ENCODE measurements at places on chromosomes 1 and 21.

GRCh38 chr1:100604372-100604771 lies 66.4 kb downstream of the GPR88 start:
- DNase-seq: no peak

DNA sequence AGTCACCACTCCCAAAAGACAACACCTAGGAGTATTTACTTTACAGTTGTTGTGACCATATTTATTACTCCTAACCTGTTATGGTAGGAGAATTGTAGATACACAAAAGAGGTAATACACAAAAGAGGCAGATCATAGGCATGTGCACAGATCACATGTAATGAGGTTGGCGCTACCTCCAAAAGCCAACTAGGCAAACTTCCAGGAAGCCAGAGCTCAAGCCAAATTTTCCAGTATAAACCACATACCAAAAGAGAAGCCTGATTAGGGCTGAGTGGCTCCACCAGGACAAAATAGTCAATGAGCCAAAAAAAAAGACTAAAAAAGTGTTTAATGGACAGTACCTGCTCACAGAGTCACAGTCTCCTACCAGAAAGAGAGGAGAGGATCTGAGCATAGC lies 195.0 kb upstream of the PBX1 start:
- no peak for DNase-seq

DNA sequence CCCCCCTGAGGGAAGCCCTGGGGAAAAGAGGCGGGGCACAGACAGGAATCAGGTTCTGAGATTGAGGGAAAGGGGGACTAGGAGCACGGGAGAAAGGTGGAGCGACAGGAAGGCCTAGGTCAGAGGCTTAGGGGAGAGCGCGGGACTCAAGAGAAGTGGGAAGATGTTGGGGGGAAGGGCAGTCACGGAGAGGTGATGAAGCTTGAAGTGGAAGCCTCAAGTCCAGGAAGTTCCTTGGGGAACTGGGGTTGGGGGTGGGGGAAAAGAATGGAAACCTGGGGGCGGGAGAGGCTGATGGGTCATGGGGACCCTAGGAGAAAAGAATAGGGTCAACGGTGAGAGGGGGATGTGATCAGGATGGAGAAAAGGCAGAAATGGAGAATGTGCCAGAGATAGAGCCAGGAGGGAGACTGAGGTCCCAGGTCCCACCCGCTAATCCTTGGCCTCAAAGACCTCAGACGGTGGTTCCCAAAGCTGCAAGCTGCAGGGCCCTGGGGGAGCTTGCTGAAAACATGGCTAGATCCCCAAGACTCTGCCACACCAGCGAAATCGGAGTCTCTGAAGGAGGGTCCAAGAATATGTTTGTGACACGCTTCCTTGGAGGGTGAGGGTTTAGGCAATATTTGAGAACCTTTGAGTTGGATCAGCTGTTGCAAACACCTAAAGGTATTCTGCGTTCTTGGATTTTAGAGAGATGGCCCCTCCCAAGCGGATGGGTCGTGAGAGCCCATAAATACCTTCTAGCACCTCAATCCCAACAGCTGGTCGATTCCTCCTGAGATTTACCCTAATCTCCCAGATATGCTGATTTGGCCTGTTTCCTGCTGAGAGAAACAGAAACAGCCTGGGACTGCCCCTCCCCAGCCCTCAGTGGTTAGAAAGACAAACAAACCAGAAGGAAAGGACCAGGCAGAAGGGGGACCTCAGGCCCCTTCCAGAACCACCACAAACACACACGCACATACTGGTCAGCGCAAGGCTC lies 3.6 kb downstream of the C1orf232 start:
- no peak for DNase-seq

DNA sequence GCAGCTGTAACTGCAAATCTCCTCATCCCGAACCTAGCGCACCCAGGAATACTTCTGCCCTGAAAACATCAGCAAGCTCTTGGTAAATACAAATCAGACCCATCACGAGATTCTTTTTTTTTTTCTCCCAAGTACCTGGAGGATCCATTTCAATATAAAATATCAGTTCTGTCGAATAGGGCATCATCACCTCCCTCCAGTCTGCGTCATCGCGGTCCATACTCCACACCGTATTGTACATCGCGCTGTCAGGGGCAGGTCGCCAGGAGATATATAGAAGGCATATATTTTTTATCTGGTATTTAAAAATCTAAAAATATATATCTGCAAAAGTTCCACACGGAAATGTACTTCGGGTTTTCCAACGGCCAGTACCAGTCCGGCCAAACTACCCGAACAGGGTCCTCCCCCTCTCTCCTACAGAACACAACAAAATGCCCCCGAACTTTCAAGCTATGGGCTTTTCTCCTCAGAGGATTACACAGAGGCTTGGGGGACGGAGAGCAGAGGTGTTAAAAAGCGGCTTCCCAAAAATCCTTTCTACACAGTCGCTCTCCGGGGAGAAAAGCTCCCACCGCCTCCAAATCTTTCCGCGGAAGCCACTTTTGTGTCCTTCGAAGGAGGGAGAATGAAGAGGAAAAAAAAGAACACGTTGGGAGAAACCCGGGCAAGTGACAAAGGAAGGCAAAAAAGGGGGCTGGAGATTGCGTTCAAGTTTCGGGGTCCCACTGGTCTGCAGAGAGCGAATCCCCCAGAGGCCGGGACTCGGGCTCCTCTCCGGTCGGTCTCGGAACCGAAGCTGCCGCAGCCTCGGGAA lies 509 bp downstream of the PIK3R3 start:
- DNase-seq: peak; percentile 27
